Kidney glomerular epithelial cell (primary cell): ENCODE measurements at places on chromosomes 7 and 10.

DNA sequence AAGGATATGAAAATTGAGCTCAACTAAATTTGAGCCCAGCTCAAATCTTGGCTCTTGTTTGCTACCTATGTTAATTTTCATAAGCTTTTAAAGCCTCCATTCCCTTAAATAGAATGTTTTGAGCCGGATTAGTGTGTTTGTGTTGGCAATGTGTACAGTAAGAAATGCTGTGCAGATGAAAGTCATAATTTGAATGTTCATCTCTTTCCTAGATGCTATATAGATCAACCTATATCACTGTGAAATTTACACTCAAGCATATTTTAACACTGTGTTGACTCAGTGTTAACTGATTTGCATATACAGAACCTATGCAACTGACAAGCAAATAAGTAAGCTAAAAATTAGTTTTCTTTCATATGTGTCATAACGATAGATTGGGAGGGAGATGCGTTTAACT, 272.5 kb downstream of the TFEC start:
- no peak for DNase-seq

- DNase-seq: no peak
Measured at GRCh38 chr10:104036518-104037260, 49.0 kb downstream of the COL17A1 start.

DNA sequence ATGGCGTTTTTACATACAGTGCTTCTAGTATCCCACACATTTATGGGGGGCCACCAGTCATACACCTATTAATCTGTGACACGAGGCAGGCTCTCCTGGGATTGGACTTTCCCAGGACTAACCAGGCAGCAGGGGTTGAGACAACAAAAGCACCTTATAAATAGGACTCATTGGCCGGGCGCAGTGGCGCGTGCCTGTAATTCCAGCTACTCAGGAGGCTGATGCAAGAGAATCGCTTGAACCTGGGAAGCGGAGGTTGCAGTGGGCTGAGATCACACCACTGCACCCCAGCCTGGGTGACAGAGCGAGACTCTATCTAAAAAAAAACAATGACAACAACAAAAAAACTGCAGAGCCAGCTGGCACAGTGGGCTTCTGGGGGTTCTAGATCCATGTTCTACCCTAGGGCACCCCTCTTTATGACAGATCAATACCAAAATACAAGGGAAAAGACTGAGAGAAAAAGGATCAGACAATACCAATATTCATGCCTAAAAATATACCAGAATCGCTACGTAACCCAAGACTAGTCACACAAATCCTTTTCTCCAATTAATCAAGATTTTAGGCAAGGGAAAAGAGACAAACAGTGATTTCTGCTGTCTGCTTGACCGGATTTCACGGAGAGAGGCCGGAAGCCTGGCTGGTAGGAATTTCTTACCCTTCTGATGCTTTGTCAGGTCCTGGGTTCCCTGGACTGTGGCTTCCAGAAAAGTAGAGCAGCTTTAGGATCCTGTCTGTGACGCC, 98.4 kb upstream of the CCNY start:
- DNase-seq: no peak

DNA sequence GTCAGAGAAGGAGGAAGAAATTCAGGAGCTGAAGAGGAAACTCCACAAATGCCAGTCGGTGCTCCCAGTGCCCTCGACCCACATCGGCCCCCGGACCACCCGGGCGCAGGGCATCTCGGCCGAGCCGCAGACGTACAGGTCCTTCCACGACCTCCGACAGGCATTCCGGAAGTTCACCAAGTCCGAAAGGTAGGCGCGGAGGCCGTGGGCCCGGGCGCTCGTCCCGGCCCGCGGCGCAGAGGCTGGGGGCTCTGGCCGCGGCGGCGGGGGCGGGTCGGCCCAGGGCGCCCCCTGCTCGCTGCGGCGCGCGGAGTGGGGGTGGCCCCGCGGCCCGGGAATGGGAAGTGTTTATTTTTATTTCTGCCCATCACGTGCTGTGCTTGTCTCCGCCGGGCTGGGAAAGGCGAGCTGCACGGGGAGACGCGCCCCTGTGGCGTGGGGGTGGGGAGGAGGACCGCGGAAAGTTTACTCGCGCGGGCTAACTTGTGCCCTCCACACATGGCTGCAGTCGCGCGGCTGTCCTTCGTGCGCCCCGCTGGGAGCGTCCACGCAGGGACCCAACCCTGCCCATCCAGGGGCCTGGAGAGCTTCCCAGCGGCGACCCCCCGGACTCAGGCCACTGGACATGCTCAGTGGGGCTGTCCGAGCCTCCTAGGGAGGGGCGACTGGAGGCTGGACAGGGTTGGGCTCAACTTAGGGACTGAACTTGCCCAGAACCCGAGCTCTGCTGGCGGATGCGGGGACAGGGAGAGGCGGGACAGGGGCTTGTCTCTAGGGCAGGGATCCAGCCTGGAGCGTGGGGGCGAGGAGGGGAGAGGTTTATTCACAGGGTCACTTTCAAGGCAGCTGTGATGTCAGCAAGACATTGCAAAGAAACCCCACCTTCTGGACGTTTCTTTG, 82.6 kb upstream of the PRKG1 start:
- DNase-seq: no peak

GRCh38 chr10:93838278-93838677, 55.5 kb upstream of the SLC35G1 start:
- DNase-seq: no peak

- no peak for DNase-seq
Measured at GRCh38 chr7:2379821-2380450, 23.5 kb upstream of the CHST12 start.

DNA sequence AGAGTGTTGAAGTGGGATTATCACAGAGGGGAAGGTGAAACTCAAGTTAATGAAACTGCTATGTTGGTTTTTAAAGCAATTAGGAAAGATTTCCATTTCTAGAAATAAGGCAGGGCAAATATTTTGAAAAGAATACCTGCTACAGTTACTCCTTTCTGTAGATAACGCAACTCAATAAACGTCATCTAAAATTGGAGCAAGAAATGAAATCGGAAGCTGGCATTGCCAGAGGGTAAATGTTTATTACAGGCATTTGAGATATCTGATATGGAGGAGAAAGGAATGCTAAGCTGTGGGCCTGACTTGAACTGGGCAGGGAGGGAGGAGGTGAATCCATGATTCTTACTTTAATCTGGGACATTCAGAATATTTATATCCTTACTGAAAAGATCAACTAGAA, 217.0 kb upstream of the ADARB2 start:
- DNase-seq: no peak

DNA sequence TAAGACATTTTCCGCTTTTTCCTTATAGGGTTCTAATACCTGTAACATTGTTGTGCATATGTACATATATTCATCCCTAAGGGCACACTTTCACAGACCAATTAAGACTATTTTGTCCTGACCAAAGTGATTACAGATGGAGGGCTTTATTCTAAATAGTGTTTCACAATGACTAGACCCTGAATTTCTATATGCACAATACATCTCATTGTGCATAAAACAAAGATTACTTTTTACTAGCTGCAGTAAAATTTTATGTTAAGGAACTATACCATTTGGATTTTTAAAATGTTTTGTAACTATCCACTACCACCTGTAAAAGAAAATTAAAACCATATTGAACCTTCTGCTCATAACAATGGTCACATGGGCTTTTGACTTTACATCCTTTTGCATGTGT, 87.8 kb downstream of the CTTNBP2 start:
- DNase-seq: no peak

- DNase-seq: no peak
Measured at GRCh38 chr7:131967216-131967730, 410.8 kb upstream of the PODXL start.

DNA sequence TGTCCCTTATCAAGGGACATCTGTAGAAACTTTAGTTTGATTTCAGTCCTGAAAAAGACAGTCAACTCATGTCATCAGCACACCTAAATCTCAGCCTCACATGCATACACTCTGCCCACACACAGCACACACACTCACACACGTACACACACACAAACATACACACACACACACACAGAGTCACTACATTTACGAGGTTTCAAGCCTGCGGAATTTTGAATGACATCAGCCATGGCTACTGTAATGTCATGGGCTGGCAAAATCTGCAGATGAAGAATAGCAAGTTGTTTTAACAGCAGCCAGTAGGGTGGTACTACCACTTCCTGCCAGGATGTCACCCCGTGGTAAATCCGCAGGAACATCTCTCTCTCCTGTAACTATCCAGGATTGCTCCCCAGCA, 37.1 kb upstream of the EZH2 start:
- no peak for DNase-seq

- no peak for DNase-seq
Measured at GRCh38 chr10:75105576-75106197, 5.8 kb upstream of the SAMD8 start.

GRCh38 chr7:122006687-122007086, 133.7 kb downstream of the PTPRZ1 start:
- no peak for DNase-seq

DNA sequence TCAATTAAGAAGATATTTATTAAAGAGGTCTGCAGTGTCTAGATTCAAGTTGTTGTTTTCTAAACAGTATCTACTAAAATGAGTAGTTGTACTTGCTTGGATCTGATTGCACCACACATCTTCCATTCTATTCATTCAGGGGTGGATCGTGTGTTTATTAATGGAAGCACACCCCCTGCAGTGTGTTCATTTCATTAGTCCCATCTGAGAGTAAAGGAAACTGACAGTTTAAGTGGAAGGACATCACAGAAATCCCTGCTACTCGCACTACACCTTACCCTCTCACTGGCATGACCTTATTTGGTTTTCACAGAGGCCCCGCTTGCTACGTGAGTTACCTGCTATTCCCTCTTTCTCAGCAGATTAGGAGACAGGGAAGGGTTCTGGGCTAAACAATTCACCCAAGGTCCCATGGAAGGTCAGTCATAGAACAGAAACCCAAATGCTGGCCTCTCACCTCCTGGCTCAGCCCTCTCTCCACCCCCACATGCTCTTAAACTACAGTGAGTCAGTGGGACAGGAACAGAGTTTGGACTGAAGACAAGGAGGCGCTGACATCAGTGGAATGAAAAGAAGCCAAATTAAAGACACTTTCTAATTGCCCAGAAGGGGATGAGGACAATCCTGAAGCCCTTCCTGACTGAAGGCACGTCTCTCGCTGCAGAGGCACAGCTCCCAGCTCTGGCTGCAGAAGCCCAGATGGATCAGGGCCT, 369.2 kb upstream of the NRP1 start:
- no peak for DNase-seq

- no peak for DNase-seq
Measured at GRCh38 chr7:104486931-104487330, 158.5 kb downstream of the LHFPL3 start.
